ENCODE measurements at places on chromosomes 4 and X.

- DNase-seq: no peak
These were observed 49.6 kb downstream of the KLF8 start for GRCh38 chrX:56281789-56282188.

- DNase-seq: no peak
These were observed 10.3 kb downstream of the FGF2 start for GRCh38 chr4:122836941-122837340.

GRCh38 chr4:165016971-165017370 lies 14.8 kb upstream of the TRIM60 start:
- no peak for DNase-seq

DNA sequence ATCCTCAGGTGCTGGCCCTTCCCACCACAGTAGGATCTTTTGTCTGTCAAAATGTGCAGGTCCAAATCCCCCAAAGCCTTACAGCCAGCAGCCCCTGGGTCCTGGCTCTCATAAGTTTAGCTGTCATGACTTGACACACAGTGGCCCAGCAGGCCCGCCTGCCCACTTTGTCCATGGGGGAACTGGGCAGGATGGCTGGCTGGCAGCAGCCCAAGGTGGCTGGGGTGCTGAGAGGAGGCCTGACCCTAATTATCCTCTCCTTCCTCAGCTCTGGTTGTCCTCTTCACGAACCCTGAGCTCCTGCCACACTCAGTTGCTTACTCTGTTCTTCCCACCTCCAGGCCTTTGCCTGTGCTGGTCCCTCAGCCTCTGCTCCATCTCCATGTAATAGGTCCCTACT lies 46.4 kb upstream of the PJA1 start:
- no peak for DNase-seq

DNA sequence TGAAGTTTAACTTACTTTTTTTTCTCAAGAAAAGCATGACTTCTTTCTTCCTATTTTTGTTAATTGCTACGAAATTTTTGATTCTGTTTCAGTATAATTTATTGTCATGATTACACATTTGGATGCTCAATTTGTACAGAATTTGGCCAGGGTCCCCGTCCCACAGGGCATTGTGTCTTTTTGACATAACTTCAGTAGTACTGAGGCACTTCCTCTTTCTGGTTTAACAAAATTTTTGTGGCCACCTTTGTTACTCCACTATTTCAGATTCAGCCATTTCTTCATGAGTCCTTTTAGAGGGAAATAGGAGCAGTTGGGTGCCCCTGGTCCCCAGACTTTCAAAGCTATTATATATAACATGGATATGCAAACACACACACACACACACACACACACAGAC lies 1248.7 kb downstream of the PCDH7 start:
- DNase-seq: no peak

- DNase-seq: no peak
These were observed 3.9 kb upstream of the LNX1 start for GRCh38 chr4:53595204-53595603.

GRCh38 chrX:67651437-67652142 lies 107.8 kb downstream of the AR start:
- DNase-seq: no peak

DNA sequence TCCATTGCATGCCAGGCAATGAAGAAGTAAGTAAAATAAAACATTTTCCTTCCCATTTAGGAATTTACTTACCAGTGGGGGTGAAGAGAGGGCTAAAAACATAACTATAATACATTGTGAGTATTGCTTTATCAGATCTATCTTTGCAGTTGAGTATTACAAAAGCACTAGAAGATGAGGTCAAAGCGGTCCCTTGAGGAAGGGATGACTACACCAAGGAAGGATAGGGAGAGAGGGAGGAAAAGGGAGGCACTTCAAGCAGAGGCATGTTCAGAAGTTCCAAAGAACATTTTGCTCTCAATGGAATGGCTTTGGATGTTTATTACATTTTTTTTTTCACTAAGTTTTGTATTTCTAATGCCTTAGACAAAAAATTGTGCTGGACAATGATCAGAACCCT lies 127.8 kb downstream of the TET2 start:
- no peak for DNase-seq

GRCh38 chrX:128458888-128459287 lies 406.7 kb upstream of the ACTRT1 start:
- no peak for DNase-seq

DNA sequence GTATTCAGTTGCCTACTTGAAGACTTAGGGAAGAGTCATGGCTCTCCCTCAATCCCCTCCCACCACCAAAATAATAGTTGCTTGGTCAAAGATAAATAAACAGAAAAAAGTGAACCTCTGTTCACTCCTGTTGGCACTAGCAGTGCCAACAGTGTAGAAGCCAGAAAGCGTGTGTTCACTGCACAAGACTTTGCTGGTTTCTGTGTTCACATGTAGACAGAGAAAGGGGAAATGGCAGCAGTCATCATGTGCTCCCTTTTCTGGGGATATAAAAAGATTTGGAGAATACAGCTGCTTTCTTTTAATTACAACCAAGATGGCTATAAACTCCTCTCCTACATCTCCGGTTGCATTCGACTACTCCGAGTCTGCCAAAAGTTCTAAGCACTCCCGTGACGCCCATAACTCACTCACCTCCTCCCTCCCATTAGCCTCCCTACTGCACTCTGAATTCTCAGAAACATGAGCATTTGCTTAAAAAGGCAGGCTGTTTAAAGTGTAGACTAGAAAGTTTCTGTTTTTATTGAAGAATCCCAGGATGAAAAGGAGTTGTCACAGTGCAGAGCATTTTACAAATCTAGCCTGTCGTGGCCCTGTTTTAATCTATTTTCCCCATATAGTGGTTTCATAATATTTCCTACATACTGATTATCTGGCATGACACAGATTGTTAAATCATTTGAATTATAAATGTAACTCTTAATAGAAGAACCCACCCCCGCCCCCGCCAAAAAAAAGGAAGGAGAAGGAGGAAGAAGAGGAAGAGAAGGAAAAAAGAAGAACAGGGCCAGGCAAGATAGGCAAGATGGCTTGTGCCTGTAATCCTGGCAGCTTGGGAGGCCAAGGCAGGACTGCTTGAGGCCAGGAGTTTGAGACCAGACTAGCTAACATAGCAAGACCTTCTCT lies 16.7 kb downstream of the LGI2 start:
- no peak for DNase-seq

GRCh38 chrX:36422368-36422767 lies 502.8 kb downstream of the CFAP47 start:
- no peak for DNase-seq

DNA sequence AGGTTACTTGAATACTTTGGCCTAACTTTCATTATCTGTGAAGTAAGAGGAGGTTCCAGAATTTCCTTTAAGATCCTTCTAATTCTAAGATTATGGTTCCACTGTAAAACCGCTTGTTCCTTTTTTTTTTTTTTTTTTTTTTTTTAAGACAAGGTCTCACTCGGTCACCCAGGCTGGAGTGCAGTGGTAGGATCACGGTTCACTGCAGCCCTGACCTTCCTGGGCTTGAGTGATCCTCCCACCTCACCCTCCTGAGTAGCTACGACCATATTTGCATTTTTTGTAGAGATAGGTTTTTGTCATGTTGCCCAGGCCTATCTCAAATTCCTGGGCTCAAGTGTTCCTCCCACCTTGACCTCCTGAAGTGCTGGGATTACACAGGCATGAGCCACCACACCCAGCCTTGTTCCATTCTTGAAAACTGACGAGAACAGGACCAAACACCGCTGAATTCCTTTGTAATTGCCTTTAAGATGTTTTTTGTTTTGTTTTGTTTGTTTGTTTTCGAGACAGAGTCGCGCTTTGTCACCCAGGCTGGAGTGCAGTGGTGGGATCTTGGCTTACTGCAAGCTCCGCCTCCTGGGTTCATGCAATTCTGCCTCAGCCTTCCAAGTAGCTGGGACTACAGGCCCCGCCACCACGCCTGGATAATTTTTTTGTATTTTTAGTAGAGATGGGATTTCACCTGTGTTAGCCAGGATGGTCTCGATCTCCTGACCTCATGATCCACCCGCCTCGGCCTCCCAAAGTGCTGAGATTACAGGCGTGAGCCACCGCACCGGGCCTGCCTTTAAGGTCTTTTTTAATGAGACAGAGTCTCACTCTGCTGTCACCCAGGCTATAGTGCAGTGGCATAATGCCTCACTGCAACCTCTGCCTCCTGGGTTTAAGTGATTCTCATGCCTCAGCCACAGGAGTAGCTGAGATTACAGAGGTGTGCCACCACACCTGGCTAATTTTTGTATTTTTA lies 6.8 kb downstream of the PDS5A start:
- DNase-seq: no peak

DNA sequence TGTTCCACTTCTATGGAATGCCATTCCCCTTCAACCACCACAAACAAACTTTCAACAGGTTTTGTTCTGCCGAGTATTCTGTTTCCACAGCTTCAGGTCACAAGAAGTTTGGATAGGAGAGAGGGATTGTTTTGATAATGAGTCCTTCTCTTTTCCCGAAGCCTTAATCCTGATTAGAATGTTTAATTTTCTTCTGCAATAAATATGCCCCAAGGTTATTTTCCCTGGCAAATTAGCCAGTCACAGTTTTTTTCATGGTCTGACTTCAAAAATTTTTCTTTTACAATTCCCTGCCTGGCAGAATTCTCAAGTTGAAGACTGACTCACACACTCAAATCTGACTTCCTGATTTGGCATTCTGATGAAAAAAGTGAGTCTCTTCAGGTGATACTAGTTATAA lies 33.1 kb upstream of the EDNRA start:
- no peak for DNase-seq

GRCh38 chr4:38663801-38664705 lies at the start of gene KLF3:
KLF3 (plus strand) TSS chr4:38664199; CDS start chr4:38680626, 16,427 bp downstream.
- DNase-seq: peak; percentile 67

DNA sequence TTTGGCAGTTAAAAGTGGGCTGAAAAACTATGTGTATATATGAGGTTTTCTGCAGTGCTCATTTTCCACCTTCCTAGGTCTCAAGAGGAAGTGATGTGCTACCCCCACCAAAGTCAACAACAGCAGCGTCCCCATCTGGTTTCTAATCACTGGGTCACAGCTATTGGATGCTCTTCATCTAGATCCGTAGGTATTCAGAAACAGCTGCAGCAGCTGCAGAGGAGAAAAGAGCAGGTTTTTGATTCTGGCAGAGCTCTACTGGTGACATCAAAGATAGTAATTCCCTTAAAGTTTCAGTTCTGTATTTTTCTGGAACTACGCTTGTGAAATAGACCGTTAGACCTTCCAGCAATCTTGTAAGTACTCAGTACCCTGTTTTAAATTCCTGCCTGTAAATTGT lies 5.8 kb upstream of the GUCY2F start:
- no peak for DNase-seq

GRCh38 chrX:19912-20571 lies 261.1 kb upstream of the PLCXD1 start:
- DNase-seq: no peak

DNA sequence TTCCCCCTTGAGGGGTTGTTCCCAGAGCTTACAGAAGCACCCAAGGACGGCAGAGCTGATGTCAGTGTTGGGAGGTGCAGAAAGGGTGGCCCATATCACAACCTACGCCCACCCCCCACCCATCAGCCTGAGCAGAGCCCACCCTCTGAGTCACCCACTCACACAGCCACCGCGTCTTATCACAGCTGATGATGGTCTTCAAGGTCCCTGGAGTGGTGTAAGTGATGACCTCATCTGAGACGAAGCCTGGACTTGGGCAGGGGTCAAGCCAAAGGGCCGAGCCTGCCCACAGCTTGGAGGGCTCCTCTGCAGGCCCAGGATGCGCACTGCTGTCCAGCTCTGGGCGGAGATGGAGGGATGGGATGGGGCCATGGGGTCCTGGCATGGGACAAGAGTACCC lies 3.0 kb upstream of the HTRA3 start:
- no peak for DNase-seq

DNA sequence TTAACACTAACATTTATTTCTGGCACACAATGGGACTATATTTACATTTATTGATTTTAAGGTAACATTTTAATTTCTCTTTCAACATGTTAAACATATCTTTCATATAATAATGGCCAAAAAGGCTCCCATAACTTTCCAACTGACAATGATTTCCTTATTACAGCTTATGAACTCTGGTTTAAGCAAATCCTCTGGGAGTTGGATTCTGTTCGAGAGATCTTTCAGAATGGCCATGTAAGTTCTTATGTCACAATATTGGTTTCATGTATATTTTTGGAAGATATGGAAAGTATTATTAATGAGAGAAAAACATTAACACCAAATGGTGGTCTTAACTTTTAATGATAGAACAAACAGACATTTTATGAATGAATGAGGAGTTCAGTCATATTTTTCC lies 4.1 kb downstream of the TDO2 start:
- no peak for DNase-seq

DNA sequence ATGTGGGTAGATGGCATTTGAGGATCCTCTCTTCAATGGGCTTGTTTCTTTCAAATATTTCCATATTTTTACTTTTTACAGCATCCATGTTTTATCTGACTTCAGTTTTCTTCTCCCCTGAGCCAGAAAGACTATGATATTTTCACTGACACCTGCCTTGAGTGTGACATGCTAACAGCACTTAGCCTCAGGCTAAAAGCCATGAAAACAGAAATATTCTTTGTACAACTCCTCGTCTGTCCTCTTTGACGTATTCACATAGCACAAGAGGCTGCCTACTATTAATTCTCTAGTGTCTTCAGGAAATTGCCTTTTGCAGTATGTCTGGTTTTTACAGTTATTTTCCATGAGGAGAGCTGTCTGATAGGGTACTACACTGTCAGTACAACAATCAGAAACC lies 215.0 kb downstream of the MAD2L1 start:
- DNase-seq: no peak

- DNase-seq: no peak
These were observed 64.8 kb downstream of the NDST3 start for GRCh38 chr4:118099106-118099505.

GRCh38 chrX:110025395-110025794 lies 22.5 kb downstream of the TMEM164 start:
- DNase-seq: no peak

DNA sequence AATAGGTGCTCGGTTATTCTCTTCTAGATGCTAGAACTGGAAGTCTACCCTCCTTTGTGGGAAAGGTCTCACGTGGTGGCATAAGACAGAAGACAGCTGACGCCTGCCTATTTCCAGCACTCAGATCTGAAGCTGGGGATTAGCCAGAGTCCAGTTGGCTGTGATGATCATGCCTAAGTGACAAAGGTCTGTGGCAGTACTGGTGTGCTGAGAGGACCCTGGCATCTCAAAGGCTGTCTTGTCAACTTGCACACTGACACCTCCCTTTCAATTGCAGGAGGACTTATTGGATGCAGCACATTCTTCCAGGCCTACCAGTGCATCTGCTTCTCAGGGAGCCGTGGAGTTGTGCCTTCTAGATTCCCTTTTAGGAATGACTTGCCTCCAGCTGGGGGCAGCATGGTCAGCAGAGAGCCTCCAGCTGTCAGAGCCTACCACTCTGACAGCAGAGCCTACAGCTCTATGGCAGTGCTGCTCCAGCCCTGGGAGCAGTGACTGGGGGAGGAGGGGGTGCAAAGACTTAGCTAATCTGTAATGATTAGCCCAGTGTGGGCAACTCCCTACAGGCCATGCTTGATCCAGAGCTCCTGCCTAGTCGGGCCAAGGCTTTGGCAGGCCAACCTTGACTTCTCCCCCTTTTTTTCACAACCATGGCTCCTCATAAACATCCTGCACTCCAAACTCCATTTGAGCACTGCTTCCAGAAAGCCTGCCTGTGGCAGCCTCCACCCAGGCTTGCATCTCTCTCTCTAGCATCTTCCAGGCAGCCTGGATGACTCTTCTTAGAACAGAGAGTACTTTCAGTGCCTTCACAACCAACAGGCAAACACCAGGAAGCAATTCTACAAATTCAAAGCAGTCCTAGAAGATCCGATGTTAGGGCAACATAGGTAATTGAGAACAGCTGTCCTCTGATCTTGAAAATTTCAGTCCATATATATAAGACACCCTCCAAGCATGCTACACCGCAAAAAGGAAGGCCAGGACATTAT lies 13.8 kb upstream of the FGFBP2 start:
- no peak for DNase-seq
